ENCODE measurements at places on chromosomes 6 and 20.

- no peak for DNase-seq
These were observed 203.5 kb upstream of the PMEPA1 start for GRCh38 chr20:57913156-57913930.

DNA sequence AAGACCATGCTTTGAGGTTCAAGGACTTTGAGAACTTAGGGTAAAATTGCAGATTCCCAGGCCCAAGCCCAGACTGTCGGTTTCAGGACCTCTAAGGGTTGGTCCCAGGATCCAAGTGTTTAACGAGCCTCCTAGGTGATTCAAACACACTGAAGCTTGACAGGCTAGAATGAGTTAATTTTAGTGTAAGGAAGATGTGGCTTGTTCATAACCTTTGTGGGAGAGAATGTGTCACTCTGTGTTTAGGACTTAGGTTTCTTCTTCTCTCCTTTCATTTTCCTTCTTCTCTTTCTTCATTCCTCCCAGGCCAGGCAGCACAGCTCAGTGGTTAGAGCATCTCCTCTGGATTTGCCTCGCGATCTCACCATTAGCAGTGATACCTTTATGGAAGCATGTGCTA is 104.8 kb upstream of the KCNG1 start:
- DNase-seq: no peak

GRCh38 chr6:148146717-148147462 is 195.7 kb upstream of the SASH1 start:
- no peak for DNase-seq

- no peak for DNase-seq
These were observed 75.8 kb downstream of the CAP2 start for GRCh38 chr6:17469006-17469832.

- DNase-seq: no peak
These were observed 454.3 kb upstream of the SPTLC3 start for GRCh38 chr20:12554426-12554825.

GRCh38 chr20:59804347-59804746 is 129.1 kb downstream of the SYCP2 start:
- no peak for DNase-seq

- no peak for DNase-seq
These were observed 85.6 kb downstream of the TRERF1 start for GRCh38 chr6:42366011-42366705.

DNA sequence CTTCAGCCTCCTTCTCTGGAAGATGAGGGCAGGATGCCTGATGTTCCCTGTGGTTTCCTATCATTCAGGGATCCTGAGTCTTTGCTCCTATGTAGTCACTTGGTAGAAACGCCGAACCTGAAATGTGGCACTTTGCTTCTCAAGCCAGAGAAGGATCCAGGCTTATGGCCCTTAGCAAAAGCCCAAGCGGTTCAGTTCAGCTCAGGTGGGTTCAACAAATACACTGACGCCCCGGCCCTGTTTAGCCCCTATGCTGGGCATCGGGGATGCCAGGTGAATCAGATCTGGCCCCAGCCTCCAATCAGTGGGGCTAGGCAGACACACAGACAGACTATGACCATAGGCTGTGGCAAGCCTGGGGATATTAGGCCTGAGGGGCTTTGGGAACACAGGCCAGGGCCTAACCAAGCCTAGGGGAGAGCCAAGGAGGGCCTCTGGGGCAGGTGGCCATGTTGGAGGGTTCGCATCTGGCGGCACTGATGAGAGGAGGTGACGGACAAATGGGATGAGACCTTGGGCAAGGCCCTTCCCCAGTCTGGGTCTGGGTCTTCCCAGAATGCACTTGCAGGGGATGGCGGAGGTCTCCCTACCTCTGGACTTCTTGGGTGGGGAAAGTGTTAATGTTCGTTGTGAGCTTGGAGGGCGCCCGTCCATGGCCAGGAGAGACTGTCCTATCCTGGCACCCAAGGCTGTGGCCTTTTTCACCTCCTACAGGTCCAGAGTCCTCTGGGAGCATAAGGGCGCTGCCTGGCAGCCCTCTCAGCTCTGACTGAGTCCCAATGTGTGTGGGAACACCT is 17.6 kb upstream of the SRC start:
- DNase-seq: no peak

DNA sequence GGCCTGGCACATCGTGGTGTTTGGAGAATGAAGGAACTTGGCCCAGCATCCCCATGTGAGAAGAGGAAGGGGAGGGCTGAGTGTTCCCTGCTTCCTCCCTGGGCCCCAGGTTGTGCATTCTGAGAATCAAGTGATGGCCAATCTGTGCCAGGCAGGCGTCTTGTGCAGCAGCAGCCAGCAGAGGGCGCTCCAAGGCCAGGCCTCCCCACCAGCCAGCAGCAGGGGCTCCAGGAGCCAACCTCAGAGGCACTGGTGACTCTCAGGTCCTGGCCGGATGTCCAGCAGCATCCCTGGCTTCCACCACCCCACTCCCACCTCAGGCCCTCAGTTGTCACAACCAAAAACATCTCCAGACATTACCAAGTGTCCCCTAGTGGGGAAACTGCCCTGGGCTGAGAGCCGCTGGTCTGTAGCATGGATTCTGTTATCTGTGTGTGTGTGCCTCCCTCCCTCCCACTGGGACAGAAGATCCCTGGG is 192.0 kb downstream of the PREX1 start:
- peak; percentile 67 for DNase-seq

GRCh38 chr6:99066044-99066443 is 118.3 kb upstream of the FBXL4 start:
- DNase-seq: no peak

- no peak for DNase-seq
These were observed 739 bp downstream of the GSS start for GRCh38 chr20:34954904-34955230.

All from putamen (tissue), 1 donor.